ENCODE measurements at places on chromosomes 13 and 19.

- DNase-seq: no peak
Measured at GRCh38 chr13:20679879-20680278, 23.6 kb upstream of the IL17D start.

DNA sequence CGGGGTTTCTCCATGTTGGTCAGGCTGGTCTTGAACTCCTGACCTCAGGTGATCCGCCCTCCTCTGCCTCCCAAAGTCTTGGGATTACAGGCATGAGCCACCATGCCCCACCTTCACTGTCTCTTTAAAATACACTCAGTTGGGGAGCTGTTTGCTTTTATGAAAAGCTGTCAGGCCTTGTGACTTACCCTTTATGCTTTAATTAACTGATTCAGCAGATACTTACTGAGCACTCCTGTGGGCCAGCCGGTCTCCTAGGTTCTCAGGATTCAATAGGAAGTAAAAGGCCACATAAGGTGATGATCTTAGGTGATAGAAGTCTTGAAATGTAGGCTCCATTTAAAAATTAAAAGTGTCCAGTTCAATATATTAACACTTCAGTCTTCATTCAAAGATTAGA, 7.5 kb downstream of the UBAC2 start:
- DNase-seq: no peak

DNA sequence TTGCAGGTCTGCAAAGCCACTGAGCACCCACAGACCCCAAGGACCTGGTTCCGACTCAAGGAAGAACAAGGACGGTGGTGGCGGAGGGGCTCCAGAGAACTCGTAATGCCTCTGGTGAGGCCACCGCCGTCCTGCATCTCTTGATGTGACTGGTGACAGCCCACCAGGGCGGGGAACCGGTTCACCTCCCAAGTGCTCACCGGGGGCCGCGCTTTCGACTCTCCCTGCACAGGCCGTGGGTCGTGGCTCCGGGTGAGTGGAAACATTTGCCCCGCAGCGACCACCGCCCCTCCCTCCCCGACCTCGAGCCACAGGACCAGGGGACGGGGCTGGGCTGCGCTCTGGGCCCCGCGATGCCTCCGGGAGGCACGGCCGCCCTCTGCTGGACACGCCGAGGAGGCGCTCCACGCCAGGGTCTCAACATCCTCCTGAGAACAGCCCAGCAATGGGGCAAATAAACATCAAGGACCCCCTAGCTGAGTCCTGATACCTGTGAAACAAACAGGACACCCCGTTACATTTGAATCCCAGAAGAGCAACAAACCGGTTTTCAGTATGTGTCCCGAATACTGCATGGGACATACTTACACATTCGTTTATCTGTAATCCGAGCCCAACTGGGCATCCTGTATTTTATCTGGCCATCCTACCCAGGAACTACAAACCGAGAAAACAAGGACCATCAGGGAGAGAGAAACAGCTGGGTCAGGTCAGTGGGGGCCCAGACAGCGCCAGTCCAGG, 3.9 kb upstream of the PLPP2 start:
- DNase-seq: no peak

GRCh38 chr19:7467009-7467989, 21.5 kb downstream of the PEX11G start:
- no peak for DNase-seq

- no peak for DNase-seq
Measured at GRCh38 chr19:42846597-42846996, 32.9 kb downstream of the PSG1 start.

DNA sequence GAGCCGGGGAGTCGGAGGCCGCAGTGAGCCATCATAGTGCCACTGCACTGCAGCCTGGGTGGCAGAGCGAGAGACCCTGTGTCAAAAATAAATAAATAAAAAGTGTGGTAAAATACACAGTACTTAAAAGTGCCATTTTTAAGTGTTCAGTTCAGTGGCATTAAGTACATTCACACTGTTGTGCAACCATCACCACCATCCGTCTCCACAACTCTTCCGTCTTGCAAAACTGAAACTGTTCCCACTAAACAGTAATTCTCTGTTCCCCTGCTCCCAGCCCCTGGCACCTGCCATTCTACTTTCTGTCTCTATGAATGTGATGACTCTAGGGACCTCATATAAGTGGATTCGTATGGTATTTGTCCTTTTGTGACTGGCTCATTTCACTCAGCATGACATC, 13.3 kb downstream of the SLC25A42 start:
- DNase-seq: no peak

GRCh38 chr19:10135551-10136334, 16.0 kb upstream of the EIF3G start:
- DNase-seq: no peak

DNA sequence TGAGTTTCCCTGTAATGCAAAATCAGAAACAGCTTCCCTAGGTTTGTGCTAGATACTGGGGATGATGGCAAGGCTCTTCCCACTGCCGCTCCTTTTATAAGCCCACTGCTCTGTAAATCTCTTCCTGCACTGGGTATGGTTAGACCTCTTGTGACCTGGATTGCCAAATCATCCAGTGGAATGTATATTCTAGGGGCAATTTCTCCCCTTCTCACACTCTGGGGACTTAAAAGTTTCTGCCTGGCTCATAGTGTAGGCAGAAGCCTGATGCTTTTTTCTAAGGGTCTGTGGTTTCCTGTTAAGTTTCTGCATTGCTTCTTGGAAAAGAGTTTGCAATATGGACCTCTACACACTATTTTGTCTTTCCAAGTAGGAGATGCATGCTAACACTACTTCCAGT, 1582.0 kb upstream of the PCDH20 start:
- no peak for DNase-seq

Data from tibial artery (tissue), 4 donors.